ENCODE measurements at places on chromosomes 6 and 20. TPM values are rescaled to one million over a fixed set of nuclear protein-coding genes. Genes with fewer than 3 reads are reported as not detected.
A peak's percentile ranks its signal among the peaks of the same experiment; 100 is the strongest.

GRCh38 chr6:99189823-99190721 is 159.4 kb downstream of the FAXC start:
- H3K4me1 ChIP-seq, result peaks cover 14% of the 10 kb centered on the region
- no peak overlapping the region for H3K27ac ChIP-seq
- no peak for DNase-seq
- H3K36me3 ChIP-seq, result no peaks in the 10 kb centered on the region

DNA sequence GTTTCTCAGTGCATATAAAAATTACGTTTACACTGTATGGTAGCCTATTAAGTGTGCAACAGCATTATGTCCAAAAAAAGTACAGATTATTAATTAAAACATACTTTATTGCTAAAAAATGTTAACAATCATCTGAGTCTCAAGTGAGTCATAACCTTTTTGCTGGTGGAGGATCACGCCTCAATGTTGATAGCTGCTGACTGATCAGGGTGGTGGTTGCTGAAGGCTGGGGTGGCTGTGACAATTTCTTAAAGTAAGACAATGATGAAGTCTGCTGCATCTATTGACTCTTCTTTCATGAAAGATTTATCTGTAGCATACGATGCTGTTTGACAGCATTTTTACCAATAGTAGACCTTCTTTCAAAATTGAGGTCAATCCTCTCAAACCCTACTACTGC is 155.1 kb downstream of the BTBD9 start:
- no peak overlapping the region for H3K4me3 ChIP-seq
- H3K27ac ChIP-seq, result no peak overlapping the region
- no peaks in the 10 kb centered on the region for H3K27me3 ChIP-seq
- DNase-seq, result no peak
- no peaks in the 10 kb centered on the region for H3K36me3 ChIP-seq
- H3K4me1 ChIP-seq, result no peaks in the 10 kb centered on the region

The VSX1 gene
- not detected for total RNA-seq

GRCh38 chr20:20331817-20332216 is 36.1 kb upstream of the INSM1 start:
- H3K27me3 ChIP-seq, result no peaks in the 10 kb centered on the region
- no peak overlapping the region for H3K4me3 ChIP-seq
- no peak overlapping the region for H3K27ac ChIP-seq
- no peaks in the 10 kb centered on the region for H3K4me1 ChIP-seq

The PRICKLE4 gene
- total RNA-seq, result 11.7 TPM

DNA sequence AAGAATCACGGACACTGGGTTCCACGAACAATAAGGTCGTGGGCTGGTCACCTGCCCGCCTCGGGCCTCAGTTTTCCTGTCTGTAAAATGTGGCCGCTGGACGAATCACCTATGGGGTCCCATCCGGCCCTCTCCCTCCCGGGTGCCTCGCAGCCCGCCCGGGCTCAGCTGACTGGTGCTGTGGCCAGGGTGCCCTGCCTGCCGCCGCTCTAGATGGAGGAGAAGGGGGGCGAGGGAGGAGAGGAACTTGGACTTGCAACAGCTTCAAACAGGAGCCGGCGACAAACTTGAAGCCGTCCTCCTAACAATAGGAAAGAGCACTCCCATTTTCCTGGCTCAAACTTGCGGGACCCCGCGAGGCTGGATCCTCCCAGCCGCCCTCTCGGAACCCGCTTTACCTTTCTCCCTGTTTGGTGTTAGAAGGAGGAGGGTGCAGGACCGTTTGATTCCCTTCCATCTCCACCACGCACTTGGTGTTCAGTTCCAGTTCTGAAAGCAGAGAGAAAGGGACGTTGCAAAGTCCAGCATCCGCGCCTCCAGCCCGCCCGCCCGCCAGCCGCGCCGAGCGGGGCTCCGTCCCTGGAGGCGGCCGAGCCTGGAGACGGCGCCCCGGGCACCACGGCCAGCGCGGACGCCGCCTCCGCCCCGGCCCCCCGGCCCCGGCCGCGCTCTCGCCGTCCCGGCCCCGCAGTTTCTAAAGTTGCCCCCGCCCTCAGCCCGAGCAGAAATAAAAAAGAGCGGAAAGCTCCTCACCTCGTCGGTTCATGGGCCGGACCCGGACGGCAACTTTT is 584 bp downstream of the KIF13A start:
- H3K36me3 ChIP-seq, result no peaks in the 10 kb centered on the region
- DNase-seq, result peak; percentile 75
- H3K27ac ChIP-seq, result peak overlapping the region; percentile 73

GRCh38 chr6:45742591-45742990 is 273.1 kb downstream of the CLIC5 start:
- H3K4me3 ChIP-seq, result no peak overlapping the region
- H3K27me3 ChIP-seq, result no peaks in the 10 kb centered on the region
- H3K4me1 ChIP-seq, result peaks cover 6% of the 10 kb centered on the region
- no peaks in the 10 kb centered on the region for H3K36me3 ChIP-seq
- H3K27ac ChIP-seq, result no peak overlapping the region

- H3K27me3 ChIP-seq, result no peaks in the 10 kb centered on the region
- H3K27ac ChIP-seq, result no peak overlapping the region
- H3K4me3 ChIP-seq, result no peak overlapping the region
- no peaks in the 10 kb centered on the region for H3K4me1 ChIP-seq
- no peaks in the 10 kb centered on the region for H3K36me3 ChIP-seq
These were observed 239.3 kb upstream of the SULF2 start for GRCh38 chr20:48024539-48024938.

The ACTR5 gene
- total RNA-seq, result 9.9 TPM

All from thyroid gland (tissue), 4 donors.